ENCODE measurements at places on chromosomes 6 and 20. TPM values are rescaled to one million over a fixed set of nuclear protein-coding genes. Genes with fewer than 3 reads are reported as not detected.

BPIFB4 gene
- not detected for total RNA-seq

SLC22A3 gene
- 0.56 TPM for total RNA-seq

MOG gene
- 3.4 TPM for total RNA-seq

BACH2 gene
- total RNA-seq: 1.5 TPM

SOBP gene
- total RNA-seq: 14.6 TPM

WFDC5 gene
- total RNA-seq: not detected

Data from heart left ventricle (tissue), 16 donors.